ENCODE measurements at places on chromosomes 3 and 15. TPM values are rescaled to one million over a fixed set of nuclear protein-coding genes. Genes with fewer than 3 reads are reported as not detected.

DNA sequence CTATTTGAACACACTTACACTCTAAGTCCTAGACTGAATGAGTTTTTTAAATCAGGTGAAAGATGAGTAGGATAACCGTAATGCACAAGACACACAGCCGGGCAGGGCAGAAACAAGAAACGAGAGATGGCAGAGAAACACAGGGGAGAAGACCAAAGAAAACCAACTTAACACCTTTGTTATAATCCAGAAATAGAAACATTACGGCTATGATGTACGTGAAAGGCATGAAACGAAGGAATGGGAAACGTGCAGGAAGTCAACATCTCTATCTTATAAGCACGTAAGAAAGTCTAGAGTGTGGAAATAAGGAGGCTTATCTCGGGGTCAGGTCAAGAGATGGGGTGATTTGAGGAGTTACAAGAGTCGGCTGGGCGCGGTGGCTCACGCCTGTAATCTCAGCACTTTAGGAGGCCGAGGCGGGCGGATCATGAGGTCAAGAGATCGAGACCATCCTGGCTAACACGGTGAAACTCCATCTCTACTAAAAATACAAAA is 1.9 kb upstream of the TNFSF10 start:
- no peak for DNase-seq

ROBO2 gene
- 0.19 TPM for total RNA-seq

- no peak for DNase-seq
These were observed 161.0 kb upstream of the CGNL1 start for GRCh38 chr15:57215326-57215725.

DNA sequence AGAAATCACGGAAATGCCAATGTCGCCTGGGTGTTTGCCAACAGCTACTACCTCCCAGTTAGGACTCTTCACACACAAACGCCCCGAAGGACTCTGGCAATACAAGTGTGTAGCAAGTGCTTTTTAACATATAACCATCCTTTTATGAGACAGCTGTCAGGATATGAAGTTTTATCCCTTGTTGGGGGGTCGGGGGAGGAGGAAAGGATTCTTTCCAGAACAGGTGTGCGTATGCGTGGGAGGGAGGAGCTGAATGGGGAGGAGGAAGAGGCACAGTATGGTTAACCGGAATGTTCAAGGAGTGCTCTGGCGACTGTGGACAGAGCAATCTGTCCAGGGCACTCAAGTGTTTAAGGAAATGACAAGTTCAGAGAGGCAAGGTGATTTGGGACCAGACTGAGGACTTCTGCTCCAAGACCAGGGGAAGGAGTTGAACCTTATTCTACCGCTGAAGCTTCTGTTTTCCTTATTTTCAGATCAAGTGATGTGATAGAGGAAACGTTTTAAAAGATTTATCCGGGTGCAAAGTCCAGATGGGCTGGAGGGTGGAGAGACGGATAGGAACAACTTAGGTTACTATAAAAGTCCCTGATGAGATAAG is 1.3 kb downstream of the TSPAN3 start:
- DNase-seq = no peak

GOLGA6B gene
- not detected for total RNA-seq

GRCh38 chr3:37995652-37996641 is 5.4 kb downstream of the VILL start:
- no peak for DNase-seq

DNA sequence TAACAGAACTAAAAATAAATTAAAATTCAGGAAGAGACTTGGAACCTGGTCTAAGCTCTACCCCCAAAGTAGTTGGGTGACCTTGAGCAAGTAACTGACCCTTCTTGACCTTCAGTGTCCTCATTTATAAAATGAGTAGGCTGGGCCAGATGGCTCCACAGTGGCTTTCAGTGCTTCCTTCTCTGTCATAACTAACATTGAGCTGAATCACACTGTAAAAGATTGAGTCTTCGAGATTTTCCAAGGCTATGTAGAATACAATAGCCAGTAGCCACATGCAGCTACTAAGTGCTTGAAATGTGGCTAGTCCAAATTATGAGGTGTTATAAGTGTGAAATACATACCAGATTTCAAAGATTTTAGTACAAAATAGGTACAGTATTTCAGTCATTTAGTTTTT is 313.3 kb downstream of the MECOM start:
- DNase-seq = no peak

DNA sequence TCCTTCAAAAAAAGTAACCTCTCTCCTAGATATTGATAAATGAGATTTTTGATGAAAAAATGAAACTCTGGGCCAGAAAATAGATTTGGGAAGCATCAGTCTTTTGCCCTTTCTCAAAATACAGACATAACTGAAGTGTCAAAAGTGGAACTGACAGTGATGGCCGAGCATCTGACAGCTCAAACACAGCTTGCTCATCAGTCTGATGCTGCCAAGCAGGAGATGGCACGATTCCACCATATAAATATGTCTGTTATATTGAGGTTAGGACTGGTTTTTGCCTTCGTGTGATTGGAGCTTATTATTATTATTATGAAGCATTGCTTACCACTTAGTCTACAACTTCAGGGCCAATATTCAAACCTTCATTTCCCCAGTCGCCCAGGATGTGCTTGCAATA is 152.6 kb upstream of the EPHA3 start:
- DNase-seq = no peak

- DNase-seq = no peak
These were observed 60.2 kb downstream of the PLXNA1 start for GRCh38 chr3:127043041-127043641.

DNA sequence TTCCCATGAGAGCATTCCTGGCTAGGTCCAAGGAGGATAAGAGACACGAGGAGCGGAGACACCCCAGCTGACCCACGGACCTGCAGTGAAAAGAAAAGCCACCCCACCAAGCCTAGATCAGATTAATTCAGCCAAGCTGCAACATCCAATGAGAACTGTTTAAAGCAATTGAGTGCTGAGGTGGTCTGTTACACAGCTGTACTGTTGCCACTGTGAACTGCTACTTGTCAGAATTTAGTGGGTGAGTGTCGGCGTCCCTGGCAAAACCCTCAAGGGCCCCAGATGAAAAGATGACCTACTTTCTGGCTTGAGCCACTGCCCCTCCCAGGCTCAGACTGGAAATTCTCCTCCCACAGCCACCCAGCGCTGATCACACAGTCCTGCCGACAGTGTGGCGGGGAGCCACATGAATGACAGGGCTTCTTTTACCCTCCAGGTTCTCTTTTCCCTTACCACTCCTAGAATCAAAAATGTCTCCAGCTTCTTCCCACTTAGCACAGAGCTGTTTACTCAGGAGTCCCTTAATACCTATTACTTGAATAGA is 26.4 kb upstream of the KBTBD12 start:
- DNase-seq = peak; percentile 26

- DNase-seq = no peak
These were observed 391.4 kb downstream of the LRTM1 start for GRCh38 chr3:54536450-54536849.

DNA sequence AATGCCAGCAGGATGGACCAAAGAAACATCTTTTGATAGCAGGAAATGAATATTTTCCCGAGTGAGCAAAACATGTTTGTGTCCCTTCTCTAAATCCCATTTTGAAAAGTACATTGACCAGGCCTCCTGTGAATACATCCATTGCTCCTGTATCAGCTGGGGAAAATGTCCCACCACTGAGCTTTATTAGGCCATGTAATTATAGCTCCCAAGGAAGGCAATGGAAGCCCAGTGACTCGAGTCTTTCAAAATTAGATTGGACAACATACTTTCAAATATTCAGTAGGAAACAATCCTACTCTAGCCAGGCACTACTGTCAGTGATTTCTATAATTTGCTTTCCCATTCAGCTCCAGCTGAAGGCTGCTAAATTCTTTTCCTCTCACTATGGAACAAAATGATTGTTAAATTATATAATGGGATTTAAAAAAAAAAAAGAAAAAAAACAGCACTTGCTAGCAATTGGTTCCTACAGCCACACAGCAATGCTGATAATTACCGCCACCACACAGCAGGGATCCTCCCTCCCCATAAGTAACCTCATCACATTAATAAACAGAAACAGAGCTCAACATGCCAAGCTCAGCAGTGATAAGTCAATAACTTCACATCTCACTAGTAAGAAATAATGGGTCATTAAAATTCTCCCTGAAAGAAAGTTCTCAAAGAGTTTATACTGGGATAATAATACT is 172.4 kb upstream of the SLC2A2 start:
- no peak for DNase-seq

COX5A gene
- total RNA-seq = 1,257 TPM

GRCh38 chr3:50338965-50339364 is 1.7 kb downstream of the RASSF1 start:
- no peak for DNase-seq

DNA sequence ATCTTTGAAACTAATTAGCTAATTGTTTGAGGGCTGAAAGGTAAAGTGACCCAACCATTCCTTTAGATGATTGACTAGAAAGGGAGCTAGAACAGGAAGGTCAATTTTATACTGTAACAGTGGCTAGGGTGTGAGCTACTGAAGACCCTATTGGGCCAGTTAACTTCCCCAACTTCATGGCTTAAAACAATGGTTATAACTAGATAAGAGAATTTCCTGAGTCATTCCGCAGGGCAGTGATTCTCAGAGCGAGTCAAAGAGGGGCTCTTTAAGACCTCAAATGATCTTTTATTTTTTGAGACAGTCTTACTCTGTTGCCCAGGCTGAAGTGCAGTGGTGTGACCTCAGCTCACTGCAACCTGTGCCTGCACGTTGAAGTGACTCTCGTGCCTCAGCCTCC is 33.7 kb upstream of the TTBK2 start:
- DNase-seq = no peak

KLHL6 gene
- 0.69 TPM for total RNA-seq

GRCh38 chr3:173945170-173945569 is 547.6 kb downstream of the NLGN1 start:
- DNase-seq = no peak

- DNase-seq = no peak
These were observed 35.0 kb downstream of the ALCAM start for GRCh38 chr3:105401691-105402149.

DNA sequence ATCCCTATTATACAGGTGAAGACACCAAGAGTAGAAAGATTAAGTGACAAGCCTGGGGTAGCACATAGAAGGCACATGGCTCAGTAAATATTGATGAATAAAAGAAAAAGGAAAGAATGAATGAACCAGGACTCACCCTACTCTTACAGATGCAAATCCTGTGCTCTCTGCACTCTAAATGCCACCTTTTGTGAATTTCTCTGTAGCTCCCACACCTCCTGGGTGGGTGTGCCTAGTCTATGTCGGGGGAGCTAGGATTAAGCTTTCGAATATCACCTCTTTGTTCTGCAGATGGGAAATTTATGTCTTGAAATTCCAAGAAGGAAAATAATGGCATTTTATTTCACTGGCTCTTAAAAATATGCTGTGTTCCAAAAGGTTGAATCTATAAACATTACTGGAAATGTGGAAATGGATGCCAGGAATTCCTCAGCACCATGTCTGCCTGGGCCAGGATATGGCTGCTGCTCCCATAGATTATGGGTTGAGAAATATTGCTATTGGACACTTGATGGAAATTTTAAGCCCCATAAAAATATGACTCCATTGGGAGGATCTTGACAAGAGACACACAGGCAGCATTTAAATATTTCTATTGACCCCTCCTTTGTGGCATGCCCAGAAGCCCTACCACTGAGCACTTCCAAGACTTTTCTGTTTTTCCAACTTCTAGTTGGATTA is 43.3 kb downstream of the CCNB2 start:
- no peak for DNase-seq

GOLGA8S gene
- 0.33 TPM for total RNA-seq
